ENCODE measurements at places on chromosomes 13 and 19.

GRCh38 chr19:38316477-38317067, 825 bp upstream of the YIF1B start:
- no peak for DNase-seq

- DNase-seq: no peak
Observed at GRCh38 chr19:54302257-54302656, 10.7 kb downstream of the LILRA5 start.

GRCh38 chr19:13996928-13997630, 9.0 kb downstream of the RFX1 start:
- DNase-seq: no peak

DNA sequence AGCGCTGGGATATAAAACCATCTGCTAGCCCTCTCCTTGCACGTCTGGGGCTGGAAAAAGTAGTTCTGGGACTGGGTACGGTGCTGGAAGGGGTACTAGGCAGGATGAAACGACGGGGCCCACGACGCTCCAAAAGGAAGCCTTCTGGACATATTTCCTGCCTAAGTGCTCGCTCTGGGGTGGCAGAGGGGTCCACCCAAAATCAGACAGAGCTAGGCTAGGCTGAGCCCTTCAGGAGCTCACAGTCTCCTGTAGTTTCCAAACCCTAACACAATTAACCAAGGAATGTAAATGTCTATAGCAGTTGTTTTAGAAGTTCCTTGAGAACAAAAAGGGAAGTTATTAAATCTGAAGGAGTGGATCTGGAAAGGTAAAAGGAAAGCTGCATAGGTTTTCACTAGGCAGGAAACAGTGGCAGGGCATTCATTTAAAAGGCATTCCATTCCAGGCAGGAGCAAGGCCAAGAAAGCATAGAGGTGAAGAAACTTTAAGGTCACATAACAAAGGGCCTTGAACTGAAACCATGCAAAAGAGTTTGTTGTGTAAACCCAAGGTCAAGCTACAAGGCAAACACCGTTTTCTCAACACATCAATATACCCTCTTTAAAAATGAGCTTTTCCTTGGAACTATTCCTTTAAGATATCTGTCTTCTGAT, 634 bp upstream of the DIAPH3 start:
- no peak for DNase-seq

DNA sequence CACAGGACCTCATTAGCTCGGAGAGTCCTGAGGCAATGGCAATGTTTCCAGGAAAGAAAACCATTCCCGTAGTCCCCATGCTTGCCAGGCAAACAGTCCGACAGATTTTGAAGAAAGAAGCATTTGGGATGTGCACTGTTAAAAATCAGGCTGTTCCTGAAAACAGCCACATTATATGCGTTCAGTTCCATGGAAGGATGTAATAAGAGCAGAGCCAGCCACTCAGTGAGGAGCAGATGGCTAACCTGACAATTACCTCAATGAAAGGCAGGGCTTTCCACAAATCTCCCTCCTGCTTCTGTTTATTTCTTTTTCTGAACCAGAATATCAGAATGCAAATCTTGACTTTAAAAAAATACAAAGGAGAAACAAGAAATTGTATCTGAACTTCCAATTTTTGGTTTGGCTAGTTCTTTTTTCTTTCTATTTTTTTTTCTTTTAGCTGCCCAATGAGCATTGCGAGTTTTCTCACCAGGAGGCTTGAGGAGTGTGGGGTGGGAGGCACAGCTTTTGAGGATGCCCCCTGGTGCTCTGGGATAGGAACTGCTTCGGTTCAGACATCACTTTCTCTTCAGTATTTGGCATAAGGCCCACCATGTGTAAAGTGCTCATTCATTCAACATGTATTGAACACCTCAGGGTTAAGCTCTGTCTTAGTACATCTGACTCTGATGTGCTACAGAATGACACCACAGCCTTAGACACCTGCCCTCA, 124.2 kb downstream of the TBC1D4 start:
- DNase-seq: peak; percentile 70

GRCh38 chr13:43159026-43159461, 135.7 kb downstream of the DNAJC15 start:
- no peak for DNase-seq

Measured in CD4-positive, alpha-beta T cell treated with Interleukin-17A for 1 hour (primary cell).